Placental epithelial cell (primary cell): ENCODE measurements at places on chromosomes 2 and 18. TPM values are rescaled to one million over a fixed set of nuclear protein-coding genes. Genes with fewer than 3 reads are reported as not detected.

Gene ZNF638
- 112 and 145 TPM in 2 replicates for total RNA-seq

Gene COL4A3
- 0.39 and 0.43 TPM in 2 replicates for total RNA-seq

Gene LYPD6
- 2.6 and 5.1 TPM in 2 replicates for total RNA-seq

Gene CTLA4
- total RNA-seq = not detected in 2 replicates
